T-cell (primary cell): ENCODE measurements at places on chromosomes 12 and 14.

GRCh38 chr12:114664651-114665320 lies 19.2 kb downstream of the TBX3 start:
- DNase-seq: no peak

GRCh38 chr12:88450136-88450535 lies 130.1 kb downstream of the KITLG start:
- DNase-seq: no peak

- DNase-seq: no peak
Measured at GRCh38 chr14:23729720-23730387, 93.7 kb downstream of the DHRS2 start.

- DNase-seq: no peak
Measured at GRCh38 chr12:96578526-96579125, 89.2 kb downstream of the CFAP54 start.

DNA sequence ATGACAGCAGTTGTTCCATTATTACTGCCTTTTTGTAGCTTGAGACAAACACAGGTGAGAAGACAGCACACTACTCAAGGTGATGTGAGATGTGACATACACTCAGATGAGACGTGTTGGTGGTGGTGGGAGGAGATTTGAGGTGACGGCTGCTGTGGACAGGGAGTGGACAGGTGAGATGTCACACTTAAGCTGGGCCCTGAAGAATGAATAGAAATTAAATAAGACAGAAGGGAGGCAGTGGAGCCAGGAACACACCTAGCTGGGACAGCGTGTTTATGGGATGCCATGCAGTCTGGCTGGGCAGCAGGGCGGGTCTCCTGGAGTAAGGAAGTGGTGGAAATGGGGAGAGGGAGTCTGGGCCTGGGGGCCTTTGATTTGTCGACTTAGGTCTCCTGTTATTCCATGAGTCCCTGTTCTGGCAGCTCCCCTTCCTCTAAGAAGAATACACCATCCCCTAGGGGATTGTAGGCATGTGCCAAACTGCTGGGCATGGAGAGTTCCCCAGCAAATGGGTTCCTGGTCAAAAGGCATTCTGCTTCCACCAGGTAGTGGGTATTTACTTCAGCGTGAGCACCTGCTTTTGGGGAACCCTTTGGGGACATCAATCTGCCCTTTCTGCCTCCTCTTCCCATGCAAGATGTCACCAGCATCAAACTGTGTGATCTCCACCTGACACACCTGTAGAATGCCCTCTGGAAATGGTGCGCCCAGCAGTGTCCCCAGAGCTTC lies 71.2 kb upstream of the ESRRB start:
- DNase-seq: no peak

GRCh38 chr14:92937051-92937937 lies 14.3 kb downstream of the CHGA start:
- no peak for DNase-seq

DNA sequence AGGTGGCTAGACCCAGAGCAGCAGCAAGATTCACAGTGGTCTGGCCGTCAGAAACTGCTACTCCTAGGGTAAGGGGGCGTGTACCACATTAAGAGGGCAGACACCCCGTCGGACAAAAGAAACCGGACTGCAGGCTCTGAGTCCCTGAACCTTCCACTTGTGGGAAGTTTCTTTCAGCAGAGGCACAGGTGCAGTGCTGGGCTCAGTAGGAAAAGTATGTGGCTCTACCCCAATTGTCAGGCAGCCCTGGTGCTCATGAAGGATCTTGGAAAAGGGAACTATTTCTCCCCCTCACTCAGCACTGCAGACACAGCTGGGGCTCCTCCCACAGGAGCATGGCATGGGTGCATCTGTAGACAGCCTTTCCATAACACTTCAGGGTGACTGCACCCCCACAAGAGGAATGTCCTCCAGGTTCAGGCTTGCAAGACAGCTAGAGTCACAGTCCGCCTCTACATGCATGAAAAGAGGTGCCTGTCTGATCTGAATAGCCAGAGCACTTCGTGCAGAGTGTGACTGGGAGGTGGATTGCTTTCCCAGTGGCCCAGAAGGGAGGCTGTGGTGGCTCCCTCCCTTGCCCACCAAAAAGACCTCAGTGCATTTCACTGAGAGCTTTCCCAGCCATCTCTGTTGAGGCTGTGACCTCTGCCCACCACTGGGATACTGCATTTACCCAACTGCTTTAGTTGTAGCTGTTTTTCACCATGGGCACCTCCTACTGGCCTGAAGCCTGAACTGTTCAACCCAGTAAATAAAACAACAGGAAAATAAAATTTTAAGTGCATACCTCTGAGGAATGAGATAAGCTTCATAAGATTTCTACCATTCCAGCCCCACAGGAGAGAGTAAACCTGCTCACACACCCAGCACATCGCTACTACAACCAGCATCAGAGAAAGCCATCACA lies 14.2 kb downstream of the CEP128 start:
- no peak for DNase-seq

GRCh38 chr12:94258593-94258992 lies 110.2 kb downstream of the PLXNC1 start:
- DNase-seq: no peak

GRCh38 chr12:112894128-112894527 lies 12.6 kb upstream of the OAS1 start:
- no peak for DNase-seq

GRCh38 chr14:42299692-42300091 lies 693.0 kb downstream of the LRFN5 start:
- no peak for DNase-seq

- no peak for DNase-seq
Measured at GRCh38 chr14:69260190-69260860, 367 bp downstream of the GALNT16 start.

- DNase-seq: no peak
Measured at GRCh38 chr12:25705261-25705660, 152.2 kb upstream of the LMNTD1 start.
